ENCODE measurements at places on chromosomes 2 and 18. TPM values are rescaled to one million over a fixed set of nuclear protein-coding genes. Genes with fewer than 3 reads are reported as not detected.

DNA sequence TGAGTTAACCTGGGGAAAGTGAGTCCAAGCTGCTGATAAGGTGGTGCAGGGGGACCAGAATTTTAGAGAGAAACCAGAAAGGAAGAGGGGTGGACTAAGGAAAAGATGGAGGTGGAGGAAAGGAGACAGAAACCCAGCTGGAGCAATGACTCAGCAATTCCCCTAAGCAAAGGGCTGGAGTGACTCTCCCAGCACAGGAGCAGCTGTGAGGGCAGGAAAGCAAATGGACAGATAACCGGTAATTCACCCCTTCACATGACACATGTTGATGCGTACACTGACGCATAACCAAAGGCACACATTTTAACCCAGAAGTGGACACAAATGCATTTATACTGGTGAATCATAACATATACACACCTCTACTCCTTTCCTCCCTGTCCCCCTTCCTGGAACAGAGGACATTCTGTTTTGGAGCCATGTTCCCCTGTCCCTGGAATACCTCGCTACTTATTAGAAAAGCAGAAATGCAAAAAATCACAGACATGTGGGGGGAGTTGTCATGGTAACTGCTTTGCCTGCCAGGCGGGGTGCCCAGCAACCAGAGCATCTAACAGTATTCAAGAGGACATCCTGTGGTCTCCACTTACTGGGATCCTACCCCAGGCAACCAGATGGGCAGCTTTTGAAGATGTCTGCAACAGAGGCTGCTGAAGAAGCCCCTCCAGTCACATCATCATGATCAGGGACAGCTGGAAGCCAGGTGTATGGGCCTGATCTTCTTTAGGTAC, 4.7 kb downstream of the CDK5R2 start:
- DNase-seq, result peak; percentile 6

DNA sequence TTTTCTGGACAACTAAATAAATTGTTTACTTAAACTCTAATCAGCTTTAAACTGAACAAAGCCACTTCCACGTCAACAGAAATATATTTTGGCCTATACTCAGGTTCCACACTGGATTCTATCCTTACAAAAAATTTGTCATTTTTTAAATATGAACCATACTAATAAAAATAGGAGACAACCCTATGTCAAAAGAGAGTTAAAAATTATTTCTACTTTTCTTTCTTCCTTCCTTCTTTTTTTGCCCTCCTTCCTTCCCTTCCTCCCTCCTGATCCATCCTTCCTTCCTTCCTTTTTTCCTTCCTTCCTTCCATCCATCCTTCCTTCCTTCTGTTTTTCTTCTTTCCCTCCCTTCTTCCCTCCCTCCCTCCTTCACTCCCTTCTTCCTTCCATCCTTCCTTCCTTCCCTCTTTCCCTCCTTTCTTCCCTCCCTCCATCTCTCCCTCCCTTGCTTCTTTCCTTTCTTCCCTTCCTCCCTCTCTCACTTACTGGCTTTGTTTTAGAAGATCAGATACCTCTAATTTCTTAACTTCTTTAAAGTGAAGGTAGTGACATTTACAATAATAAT, 1444.9 kb downstream of the DPP10 start:
- no peak for DNase-seq

GRCh38 chr2:74474899-74475298, 2.4 kb upstream of the MRPL53 start:
- DNase-seq, result no peak

DNA sequence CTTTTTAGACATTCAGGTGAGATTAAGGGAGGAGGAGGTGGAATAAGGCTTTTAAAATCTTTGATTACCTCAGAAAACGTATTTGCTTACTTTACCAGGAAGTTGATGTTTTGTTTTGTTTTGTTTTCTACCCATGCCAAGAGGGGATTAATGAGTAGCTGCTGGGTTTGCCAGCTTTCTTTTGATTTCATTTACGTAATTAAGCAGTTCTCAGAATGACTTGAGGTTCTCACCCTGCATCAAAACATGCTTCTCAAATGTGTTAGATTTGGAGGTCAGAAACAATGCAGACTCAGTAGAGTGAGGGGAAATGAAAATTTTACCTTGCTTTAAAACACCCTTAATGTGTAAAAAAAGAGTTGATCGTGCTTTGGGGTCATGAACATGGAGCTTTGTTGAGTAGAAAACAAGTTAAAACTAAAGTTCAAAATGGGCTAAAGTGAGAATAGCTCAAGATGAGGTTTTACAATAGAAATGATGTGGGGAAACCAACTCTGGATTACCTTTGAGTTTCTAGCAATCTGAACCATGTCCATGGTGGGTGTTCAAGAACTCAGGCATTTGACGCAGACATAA, 217.1 kb upstream of the EPAS1 start:
- DNase-seq, result no peak

- no peak for DNase-seq
Measured at GRCh38 chr18:57241869-57242268, 95.0 kb downstream of the BOD1L2 start.

- no peak for DNase-seq
Measured at GRCh38 chr2:1985571-1985970, 241.3 kb upstream of the PXDN start.

DNA sequence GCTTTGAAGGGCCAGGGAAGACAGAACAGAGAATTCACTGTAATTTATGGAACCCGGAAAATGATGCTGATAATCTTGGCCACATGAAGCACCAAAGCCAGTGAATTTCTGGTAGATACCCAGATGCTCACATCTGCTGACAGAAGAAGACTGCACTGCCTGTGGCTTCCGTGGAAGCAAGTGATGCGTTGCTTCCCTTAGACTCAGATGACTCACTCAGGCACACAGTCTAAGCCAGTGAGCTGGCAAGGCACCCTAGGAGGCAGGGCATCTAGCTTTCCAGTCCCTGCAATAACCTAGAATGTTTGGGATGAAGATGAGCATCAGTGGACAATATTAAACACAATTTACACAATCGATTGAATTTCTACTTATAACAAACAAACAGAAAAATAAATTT, 284.7 kb downstream of the CMPK2 start:
- no peak for DNase-seq

GRCh38 chr2:100610381-100610831, 47.6 kb downstream of the PDCL3 start:
- DNase-seq, result no peak

DNA sequence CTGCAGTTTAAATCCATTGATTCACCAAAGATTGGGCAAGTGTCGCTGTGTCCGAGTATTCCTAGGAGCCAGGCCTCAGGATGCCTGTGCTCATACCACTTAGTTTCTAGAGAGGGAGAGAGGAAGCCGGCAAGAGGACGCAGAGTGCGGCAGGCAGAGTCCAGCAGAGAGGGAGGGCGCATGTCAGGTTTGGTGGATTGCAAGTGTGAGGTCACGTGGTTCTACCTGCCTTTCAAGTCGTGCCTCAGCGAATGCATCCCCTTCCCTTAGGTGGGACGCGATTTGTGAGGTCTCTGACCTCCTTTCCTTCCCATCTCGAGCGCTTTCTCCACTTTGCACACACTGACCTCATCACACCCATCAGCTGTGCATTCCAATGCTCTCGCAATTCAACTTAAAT, 188.1 kb downstream of the TMEM18 start:
- DNase-seq, result no peak

- DNase-seq, result no peak
Measured at GRCh38 chr2:191122638-191123294, 28.0 kb downstream of the STAT4 start.

GRCh38 chr2:44579115-44579836, 217.5 kb downstream of the CAMKMT start:
- no peak for DNase-seq

GRCh38 chr2:102618452-102619413, 620 bp upstream of the SLC9A2 start:
- DNase-seq, result no peak

DNA sequence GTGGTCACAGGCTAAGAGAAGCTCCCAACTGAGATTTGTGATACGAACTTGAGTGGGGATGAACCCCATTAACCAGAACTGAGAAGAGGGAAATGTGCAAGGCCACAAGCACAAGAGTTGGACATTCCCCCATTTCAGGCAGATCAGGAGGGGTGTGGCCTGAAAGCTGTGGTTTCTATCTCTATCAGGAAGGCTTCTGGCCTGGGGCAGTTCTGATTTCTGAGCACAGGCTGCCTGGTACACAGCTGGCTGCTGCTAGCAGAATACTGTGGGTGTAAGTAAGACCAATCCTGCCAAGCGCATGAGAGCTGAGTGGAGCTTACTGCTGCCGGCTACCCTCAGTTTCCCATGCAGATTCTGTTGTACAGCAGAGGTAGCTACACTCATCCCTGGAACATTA, 484.6 kb downstream of the SATB2 start:
- DNase-seq, result no peak

GRCh38 chr2:134202371-134202770, 51.5 kb upstream of the MGAT5 start:
- DNase-seq, result no peak

DNA sequence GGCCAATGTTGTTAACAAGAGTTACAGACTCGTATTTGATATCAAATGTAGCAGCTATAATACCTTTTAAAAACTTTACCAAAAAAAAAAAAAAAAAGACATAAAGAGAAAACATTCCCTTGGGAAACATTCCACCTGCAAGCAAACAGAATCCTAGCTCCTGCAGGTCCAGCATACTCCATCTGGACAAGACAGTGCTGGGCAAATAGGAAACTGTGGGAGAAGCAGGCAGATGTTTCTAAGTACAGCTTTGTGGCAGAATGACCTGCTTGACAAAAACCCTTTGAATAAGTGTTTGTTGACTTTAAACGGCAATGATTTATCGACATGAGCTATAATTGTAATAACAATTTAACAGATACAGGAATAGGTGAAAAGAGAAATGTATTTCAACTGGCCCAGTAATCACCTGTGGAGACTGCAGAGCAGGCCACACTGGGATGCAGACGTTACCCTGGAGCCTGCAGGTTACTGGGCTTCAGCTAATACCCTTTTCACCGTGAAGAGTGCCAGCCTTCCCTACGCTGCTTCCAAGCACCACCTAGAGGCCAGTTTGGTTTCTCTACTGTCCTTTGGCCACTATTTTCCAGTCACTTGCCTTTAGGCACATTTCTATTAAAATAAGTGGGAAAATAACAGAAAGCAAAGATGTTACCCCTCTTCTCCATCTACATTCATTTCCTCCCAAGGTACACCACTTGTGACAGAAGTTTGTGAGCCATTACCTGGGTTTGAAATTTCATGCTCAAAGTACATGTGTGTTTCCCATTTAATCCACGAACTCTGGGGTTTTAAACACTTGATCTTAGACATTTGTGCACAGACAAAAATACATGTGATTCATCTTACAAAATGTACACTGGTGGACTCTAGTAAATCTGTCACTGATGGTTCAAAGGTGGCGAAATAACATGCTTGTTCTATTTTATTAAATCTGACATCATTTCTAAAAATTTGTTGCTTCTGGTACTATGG, 96.9 kb upstream of the ZNF397 start:
- peak; percentile 16 for DNase-seq

DNA sequence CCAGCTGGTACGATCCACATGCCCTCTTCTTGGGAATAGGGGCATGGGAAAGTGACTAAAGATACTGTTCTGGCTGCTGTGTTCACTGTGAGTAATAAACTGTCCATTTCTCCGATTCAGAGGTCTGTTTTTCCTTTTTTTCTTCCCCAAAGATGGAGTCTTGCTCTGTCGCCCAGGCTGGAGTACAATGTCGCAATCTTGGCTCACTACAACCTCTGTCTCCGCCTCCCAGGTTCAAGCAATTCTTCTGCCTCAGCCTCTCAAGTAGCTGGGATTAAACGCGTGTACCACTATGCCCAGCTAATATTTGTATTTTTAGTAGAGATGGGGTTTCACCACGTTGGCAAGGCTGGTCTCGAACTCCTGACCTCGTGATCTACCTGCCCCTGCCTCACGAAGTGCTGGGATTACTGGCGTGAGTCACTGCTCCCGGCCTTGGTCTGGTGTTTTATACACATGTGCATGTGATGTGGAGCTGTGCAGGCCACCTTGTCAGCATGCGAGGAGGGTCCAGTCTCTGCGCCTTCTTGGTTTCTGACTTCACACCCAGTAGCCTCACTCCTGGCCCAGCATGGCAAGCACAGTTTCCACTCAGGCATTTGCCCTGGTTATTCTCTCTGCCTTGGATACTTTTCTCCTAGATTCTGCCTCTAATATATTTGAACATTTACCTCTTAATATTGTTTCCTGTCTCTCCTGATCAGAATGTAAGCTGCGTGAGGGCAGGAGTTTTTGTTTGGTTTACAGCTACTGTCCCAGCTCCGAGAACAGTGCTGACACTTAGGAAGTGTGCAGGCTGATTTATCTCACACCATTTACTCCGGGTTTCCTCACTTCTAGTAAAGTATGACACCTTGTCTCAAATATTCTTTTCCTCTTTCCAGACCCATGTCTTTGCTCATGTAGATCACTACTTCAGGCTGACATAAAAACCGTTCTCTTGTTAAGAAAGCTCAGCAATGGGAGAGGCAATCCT, 19.7 kb downstream of the PTPN18 start:
- DNase-seq, result no peak

GRCh38 chr18:21740538-21741311, at the start of gene MIB1:
Gene MIB1 (plus strand): TSS chr18:21740792. CDS start chr18:21741584, 792 bp downstream.
- peak; percentile 52 for DNase-seq

- DNase-seq, result no peak
Measured at GRCh38 chr2:99811544-99811943, 321.7 kb upstream of the REV1 start.

- DNase-seq, result no peak
Measured at GRCh38 chr2:27291865-27292264, 9.6 kb downstream of the TRIM54 start.

DNA sequence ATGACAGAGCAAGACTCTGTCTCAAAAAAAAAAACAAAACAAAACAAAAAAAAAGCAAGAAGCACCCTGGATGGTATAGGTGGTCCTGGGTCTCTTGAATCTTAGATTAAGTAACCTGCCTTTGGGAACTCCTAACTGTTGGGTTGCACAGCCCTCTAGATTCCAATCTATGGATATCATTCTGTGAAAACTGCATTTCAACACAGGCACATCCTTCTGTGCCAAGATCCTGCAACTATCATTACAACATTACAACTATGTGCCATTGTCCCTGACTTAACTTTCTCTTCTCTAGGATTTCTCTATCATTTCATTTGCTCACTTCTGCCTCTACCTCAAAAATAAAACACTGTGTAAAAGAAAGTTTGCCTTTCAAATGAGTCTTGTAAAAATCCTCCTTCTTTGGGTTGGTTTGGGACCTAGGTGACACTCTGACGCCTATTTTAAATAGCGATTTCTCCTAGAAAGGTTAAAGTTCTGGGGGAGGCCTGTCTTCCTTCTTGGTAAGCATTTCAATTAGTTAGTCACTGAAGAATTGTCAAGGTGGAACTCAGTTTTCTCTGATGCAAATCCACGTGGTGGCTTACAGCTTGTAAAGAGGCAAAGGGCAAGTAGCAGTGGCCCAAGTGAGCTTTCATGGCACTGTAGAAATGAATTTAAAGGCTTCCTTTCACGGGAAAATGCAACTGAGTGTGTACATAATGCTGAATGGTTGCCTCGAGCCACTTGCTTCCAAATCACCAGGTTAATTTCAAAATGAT, 9.2 kb downstream of the LGALSL start:
- no peak for DNase-seq

GRCh38 chr2:40440835-40441234, 11.1 kb downstream of the SLC8A1 start:
- no peak for DNase-seq

Gene NXPH2
- total RNA-seq, result 2.0 TPM

Gene CCDC148
- 1.2 TPM for total RNA-seq

Gene FOXD4L1
- total RNA-seq, result not detected

Gene COL4A3
- under 0.01 TPM for total RNA-seq

Gene C2orf66
- total RNA-seq, result not detected

Gene LHCGR
- total RNA-seq, result not detected

Gene ANKRD53
- total RNA-seq, result 0.75 TPM

Gene SIX2
- 3.1 TPM for total RNA-seq

Gene UGT1A6
- 5.1 TPM for total RNA-seq

Gene REEP1
- 2.2 TPM for total RNA-seq

Gene CCDC121
- 2.5 TPM for total RNA-seq

Gene MSH6
- total RNA-seq, result 89.6 TPM

Gene IL18RAP
- total RNA-seq, result not detected

Gene CERKL
- 0.40 TPM for total RNA-seq
